ENCODE measurements at places on chromosomes 13 and 19. TPM values are rescaled to one million over a fixed set of nuclear protein-coding genes. Genes with fewer than 3 reads are reported as not detected.

The CACNG7 gene
- total RNA-seq: 1.9 TPM

The IGLON5 gene
- not detected for total RNA-seq

The CILP2 gene
- 2.5 TPM for total RNA-seq

The CYP4F8 gene
- not detected for total RNA-seq

The SPACA4 gene
- not detected for total RNA-seq

The RFXAP gene
- 3.8 TPM for total RNA-seq

The C19orf67 gene
- total RNA-seq: 0.27 TPM

The FARSA gene
- total RNA-seq: 39.1 TPM

The C5AR1 gene
- total RNA-seq: 0.09 TPM

The C19orf81 gene
- not detected for total RNA-seq

The ZFP30 gene
- total RNA-seq: 39.8 TPM

The ANGPTL8 gene
- total RNA-seq: not detected

All from fibroblast of the aortic adventitia (primary cell).